H7 (cell line): ENCODE measurements at places on chromosomes 3 and 15. TPM values are rescaled to one million over a fixed set of nuclear protein-coding genes. Genes with fewer than 3 reads are reported as not detected.

Gene FEZF2
- 0.14 TPM in 1 of 2 replicates, not detected in the other for total RNA-seq

Gene USP13
- 10.5 and 12.4 TPM in 2 replicates for total RNA-seq

Gene STT3B
- total RNA-seq, result 134 and 148 TPM in 2 replicates

Gene FHIT
- 2.1 and 2.7 TPM in 2 replicates for total RNA-seq

Gene RTF1
- total RNA-seq, result 24.9 and 40.2 TPM in 2 replicates
